ENCODE measurements at places on chromosomes 3 and 15. TPM values are rescaled to one million over a fixed set of nuclear protein-coding genes. Genes with fewer than 3 reads are reported as not detected.

DNA sequence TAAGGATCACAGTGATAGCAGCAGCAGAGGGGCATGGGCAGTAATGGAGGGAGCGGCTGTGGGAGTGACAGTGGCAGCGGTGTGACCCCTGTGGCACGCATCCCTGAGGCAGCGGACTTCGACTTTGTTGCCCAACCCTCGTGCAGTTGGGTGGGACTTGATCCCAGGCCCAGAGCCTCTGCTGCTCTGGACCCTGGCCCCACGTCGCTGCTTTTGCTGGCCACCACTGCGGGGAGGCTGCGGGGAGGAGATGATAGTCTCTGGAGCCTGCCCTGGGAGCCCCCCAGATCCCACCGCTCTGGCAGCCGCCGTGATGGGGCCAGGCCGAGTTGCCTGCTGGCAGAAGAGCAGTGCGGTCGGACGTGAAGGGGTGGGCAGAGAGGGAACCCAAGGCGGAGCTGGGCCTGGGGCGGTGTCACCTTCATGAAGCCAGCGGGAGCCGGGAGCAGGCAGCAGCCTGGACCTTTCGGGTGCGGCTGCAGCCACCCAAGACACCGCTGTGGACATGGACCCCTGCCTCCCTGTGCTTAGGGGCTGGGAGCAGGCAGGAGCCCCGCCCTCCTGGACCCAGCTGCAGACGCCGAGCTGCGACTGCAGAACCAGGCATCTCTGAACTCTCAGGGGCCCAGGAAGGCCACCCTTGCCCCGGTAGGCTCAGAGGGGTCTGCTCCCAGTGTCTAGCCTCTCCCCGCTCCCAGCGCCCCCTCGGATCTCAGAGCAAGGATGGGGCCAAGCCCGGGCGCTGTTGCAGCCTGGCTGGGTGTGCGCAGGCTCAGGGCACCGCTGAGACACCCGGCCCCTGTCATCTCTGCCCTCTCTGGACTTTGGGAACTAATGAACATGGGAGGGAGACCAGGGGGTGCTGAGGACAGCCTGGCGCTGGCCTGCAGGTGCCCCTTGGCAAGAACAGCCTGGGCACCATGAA is 38.3 kb downstream of the COMMD2 start:
- no peaks in the 10 kb centered on the region for H3K27me3 ChIP-seq
- H3K27ac ChIP-seq = no peak overlapping the region
- H3K4me3 ChIP-seq = no peak overlapping the region
- no peak for DNase-seq
- peaks cover 10% of the 10 kb centered on the region for H3K4me1 ChIP-seq

ZMYND10 gene
- total RNA-seq = 2.8 TPM

SENP5 gene
- 27.7 TPM for total RNA-seq

- no peaks in the 10 kb centered on the region for H3K36me3 ChIP-seq
- H3K27me3 ChIP-seq = no peaks in the 10 kb centered on the region
- H3K27ac ChIP-seq = peak overlapping the region; percentile 92
- H3K4me3 ChIP-seq = peak overlapping the region; percentile 91
- peak; percentile 89 for DNase-seq
Measured at GRCh38 chr3:196712514-196713413, 587 bp downstream of the PIGX start.

- DNase-seq = no peak
- no peaks in the 10 kb centered on the region for H3K36me3 ChIP-seq
- H3K4me1 ChIP-seq = no peaks in the 10 kb centered on the region
- no peak overlapping the region for H3K4me3 ChIP-seq
Measured at GRCh38 chr15:89586651-89587050, 11.4 kb downstream of the TICRR start.

MEX3B gene
- 1.9 TPM for total RNA-seq

DNA sequence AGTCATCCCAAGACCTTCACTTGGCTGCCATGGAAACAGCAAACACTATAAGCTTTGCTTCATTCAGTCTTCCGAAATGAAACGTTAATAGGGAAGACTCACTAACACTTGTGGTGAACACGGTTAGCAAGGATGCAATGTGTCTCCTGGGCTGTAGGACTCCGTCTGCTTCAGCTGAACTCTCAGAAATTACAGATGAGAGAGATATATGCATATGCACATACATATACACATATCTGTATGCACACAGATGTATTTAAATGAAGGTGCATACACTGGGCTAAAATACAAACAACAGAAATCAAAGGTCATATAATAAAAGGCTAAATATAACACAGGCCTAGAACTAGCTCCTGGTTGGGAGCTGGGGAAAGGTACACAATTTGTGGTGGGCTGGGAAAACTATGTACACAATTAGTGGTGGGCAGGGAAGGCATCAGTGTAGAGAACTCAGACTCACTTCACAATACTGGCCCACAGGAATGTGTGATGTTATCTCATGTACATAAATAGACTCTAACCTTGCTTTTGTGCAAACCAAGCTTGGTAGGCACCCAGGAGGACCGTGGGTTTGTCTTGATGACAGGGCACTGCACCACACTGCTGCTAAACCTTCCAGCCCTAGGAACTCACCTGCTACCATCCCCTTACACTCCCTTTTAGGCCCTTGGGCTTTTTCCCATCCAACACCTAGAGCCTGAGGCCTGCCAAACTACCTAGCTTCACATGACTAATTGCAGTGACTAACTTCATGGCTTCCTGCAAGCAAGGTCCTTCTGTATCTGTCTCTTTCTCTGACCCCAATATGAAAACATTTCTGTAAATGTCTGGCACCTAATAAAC is 873.1 kb downstream of the NSUN3 start:
- DNase-seq = no peak
- H3K4me1 ChIP-seq = no peaks in the 10 kb centered on the region
- no peak overlapping the region for H3K27ac ChIP-seq
- H3K27me3 ChIP-seq = no peaks in the 10 kb centered on the region

DNA sequence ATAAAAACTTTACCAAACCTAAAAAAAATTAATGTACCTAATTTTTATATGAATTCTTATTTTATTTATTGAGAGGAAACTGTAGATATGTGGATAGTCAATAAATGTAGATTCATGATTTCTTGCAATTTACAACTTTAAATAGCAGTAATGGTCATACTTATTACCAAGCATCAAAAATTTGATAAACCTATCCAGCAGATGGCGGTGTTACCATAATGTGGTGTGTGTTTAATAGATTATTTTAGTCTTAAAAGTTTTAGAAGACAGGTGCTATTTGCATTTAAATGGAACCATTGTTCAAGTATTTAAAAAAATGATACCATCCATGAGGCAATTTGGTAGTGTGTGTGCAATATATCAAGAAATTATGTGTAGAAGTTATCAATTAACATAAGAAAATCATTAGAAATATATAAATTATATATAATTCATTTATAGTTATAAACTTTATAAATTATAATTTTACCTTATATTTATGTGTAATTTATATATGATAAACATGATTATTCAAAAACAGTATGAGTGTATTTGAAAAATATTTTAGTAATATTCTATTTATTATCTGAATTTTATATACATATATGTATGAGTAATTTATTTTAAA is 176.0 kb upstream of the BCHE start:
- no peaks in the 10 kb centered on the region for H3K27me3 ChIP-seq
- H3K4me3 ChIP-seq = no peak overlapping the region
- H3K36me3 ChIP-seq = no peaks in the 10 kb centered on the region
- no peak for DNase-seq
- H3K4me1 ChIP-seq = no peaks in the 10 kb centered on the region
- H3K27ac ChIP-seq = no peak overlapping the region

DNA sequence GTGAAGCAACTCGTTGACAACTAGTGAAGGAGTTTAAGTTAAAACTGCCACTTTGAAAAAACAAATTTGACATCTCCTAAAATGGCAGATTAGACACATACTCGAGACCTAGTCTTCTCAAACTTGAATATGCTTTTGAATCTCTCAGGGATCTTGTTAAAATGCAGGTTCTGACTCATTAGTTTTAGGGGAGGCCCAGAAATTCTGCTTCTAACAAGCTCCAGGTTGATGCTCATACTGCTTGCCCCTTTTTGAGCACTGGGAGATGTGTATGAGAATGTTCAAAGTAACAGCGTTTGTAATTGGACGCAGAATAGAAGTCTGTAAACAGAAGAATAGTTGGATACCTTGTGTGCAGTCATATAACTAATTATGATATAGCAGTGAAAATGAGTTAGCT is 1.6 kb downstream of the C3orf38 start:
- no peak overlapping the region for H3K27ac ChIP-seq
- H3K4me3 ChIP-seq = peak overlapping the region; percentile 80
- peaks cover 33% of the 10 kb centered on the region for H3K36me3 ChIP-seq
- peaks cover 27% of the 10 kb centered on the region for H3K4me1 ChIP-seq
- no peak for DNase-seq
- H3K27me3 ChIP-seq = no peaks in the 10 kb centered on the region

- DNase-seq = no peak
- H3K4me3 ChIP-seq = no peak overlapping the region
- no peaks in the 10 kb centered on the region for H3K27me3 ChIP-seq
- no peaks in the 10 kb centered on the region for H3K36me3 ChIP-seq
- no peaks in the 10 kb centered on the region for H3K4me1 ChIP-seq
Measured at GRCh38 chr3:4029135-4029534, 229.9 kb downstream of the LRRN1 start.

- DNase-seq = no peak
- H3K27me3 ChIP-seq = no peaks in the 10 kb centered on the region
- no peaks in the 10 kb centered on the region for H3K36me3 ChIP-seq
- H3K4me1 ChIP-seq = no peaks in the 10 kb centered on the region
- no peak overlapping the region for H3K4me3 ChIP-seq
Measured at GRCh38 chr3:16587047-16587680, 18.1 kb downstream of the DAZL start.

CFAP44 gene
- total RNA-seq = 10.3 TPM

MASP1 gene
- 5.9 TPM for total RNA-seq
